ENCODE measurements at places on chromosomes 4 and X. TPM values are rescaled to one million over a fixed set of nuclear protein-coding genes. Genes with fewer than 3 reads are reported as not detected.

DNA sequence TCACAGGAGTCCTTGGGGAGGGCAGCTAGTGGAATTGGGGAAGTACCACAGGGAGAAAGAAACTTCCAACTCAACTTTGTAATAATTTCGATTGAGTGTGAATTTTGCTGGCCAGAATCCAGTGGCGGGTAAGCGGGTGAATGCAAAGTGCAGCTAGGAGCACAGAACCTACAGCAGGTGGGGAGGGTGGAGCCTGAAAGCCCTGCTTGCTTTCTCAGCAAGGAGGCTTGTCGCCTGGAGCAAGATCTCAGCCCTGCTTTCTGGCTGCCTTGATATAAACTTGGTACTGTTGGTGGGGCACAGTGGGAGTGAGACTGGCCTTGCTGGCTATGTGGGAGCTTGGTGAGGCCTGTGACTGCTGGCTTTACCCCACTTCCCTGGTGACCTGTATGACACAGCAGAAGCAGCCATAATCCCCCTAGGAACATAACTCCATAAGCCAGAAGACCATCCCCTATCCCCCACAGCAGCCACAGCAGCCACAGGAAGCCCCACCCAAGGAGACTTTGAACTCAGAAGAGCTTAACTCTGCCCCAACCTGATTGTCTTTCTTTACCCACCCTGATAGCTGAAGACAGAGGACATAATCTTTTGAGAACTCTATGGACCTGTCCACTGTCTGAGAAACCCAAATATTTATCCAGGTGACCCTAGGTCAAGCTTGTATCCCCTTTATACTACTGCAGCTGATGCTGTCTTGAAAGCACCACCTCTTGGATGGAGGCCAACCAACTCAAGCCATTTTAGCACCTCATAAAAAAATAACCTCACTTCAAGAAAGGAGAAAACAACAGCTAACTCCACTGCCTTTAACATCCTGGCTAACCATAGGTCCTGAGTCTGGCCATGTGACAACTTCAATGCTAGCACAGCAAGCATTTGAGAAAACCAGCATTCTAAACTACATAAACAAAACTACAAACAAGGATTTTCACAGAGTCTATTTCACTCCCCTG, 87.2 kb upstream of the PDE5A start:
- DNase-seq: no peak

- no peak for DNase-seq
Measured at GRCh38 chr4:71379126-71379525, 40.3 kb downstream of the SLC4A4 start.

- DNase-seq: no peak
Measured at GRCh38 chr4:5693871-5694270, 14.5 kb downstream of the EVC2 start.

Gene JAKMIP1
- 0.58 TPM for total RNA-seq

DNA sequence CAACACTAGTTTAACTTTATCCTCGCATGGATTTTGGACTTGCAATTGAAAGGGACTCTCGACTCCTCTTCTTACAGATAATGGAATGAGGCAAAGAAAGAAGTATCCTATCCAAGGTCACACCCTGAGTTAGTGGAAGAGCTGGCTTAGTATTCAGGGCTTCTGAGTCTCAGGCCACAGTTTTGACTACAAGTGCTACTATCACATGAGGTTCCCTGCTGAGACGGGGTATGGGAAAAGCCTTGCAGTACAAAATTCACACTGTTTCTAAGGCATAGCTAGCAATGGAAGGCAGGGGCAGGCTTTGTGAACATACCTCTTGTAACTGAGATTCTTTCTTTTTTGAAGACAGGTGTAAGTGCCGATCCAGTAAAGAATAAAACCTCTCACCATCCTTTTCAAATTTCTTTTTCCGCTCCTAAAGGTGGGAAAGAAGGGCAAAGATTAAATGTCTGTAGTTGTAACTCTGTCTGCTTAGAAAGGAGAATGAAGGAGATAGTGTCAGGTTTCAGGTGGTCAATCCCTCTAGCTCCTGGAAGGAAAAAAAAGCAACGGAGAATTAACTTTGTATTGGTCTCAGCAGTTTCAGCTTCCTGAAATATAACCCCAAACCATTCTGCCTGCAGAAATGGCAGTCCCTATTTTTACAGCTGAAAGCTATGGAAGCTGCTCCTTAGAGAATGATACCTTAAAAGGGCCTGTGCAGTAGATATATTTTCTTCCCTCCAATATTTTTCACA, 199.0 kb downstream of the OPHN1 start:
- DNase-seq: no peak

Gene SORCS2
- total RNA-seq: 10.8 TPM

Gene SPANXC
- not detected for total RNA-seq

Gene C4orf50
- total RNA-seq: 0.32 TPM

Gene COL4A6
- total RNA-seq: 39.0 TPM

Gene FRMPD4
- 0.85 TPM for total RNA-seq

- DNase-seq: no peak
Measured at GRCh38 chr4:72320223-72320948, 248.6 kb downstream of the ADAMTS3 start.

- DNase-seq: no peak
Measured at GRCh38 chrX:15194146-15194545, 75.7 kb downstream of the ASB9 start.

Gene BDH2
- total RNA-seq: 78.8 TPM

DNA sequence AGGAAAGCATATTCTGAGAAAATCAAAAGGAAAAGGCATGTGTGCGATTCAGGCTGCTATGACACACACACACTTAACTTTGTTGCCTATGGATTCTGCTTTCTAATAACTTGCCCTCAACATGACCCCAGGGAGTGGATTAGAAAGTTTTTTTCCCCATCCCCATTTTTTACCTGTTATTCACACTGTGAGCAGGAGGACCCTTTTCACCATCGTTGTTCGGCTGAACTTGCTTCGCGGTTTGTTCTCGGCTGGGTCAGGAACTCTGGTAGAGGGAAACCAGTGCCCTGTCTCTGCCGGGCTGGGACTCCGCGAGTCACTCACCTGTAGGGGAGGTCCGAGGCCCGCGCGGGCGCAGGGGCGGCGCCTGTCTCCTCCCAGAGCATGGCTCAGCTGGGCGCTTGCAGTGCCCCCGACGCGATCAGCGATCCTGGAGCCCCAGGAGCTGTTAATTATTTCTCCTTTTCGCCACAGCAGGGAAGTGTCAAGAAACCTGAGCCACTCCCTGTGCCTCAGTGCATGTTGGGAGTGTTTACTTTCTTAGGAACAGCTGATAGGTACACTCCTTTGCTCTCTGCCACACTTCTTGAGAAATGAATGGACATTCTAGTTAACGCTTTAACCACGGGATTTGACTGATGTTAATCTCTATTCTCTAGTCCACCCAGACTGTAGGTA, at the start of gene RASSF6:
Gene RASSF6, minus strand, starts transcription at position 322 of the 678 bp plus-strand sequence. CDS start 8,641 bp downstream, outside the sequence.
- peak; percentile 50 for DNase-seq

- DNase-seq: no peak
Measured at GRCh38 chr4:20194123-20195013, 57.3 kb upstream of the SLIT2 start.

DNA sequence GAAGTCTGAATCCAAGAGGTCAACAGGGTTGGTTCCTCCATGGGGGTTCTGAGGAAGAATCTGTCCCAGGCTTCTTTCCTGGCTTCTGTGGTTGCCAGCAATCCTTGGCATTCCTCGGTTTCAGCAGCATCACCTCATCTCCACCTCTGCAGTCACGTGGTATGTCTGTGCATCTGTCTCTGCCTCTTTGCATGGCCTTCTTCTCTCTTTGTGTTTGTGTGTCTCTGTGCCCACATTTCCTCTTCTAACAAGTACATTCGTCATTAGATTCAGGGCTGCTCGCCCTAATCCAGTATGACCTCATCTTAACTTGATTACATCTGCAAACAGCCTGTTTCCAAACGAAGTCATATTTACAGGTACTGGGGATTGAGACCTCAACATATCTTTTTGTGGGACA, 114.0 kb downstream of the BCOR start:
- no peak for DNase-seq

Gene MUC7
- total RNA-seq: not detected

DNA sequence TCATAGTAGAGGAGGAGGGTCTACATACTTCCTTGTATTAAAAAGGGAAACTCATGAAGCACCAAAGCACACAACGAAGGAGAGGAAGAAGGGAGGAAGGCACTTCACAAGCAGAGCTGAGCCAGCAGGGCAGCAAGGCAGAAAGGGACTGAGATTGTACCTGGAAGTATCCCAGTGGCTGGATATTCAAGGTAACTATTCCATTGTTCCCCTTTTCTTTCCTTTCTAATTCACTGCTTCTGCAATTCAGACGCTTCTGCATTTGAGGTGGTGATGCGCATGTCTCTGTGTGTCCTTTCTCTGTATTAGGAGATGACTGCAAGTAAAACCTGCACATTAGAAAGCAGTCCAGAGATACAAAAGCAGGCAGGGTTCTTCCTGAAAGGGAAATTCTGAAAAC, 54.9 kb downstream of the UBQLN2 start:
- no peak for DNase-seq

- no peak for DNase-seq
Measured at GRCh38 chr4:105236916-105237311, 90.2 kb downstream of the TET2 start.

DNA sequence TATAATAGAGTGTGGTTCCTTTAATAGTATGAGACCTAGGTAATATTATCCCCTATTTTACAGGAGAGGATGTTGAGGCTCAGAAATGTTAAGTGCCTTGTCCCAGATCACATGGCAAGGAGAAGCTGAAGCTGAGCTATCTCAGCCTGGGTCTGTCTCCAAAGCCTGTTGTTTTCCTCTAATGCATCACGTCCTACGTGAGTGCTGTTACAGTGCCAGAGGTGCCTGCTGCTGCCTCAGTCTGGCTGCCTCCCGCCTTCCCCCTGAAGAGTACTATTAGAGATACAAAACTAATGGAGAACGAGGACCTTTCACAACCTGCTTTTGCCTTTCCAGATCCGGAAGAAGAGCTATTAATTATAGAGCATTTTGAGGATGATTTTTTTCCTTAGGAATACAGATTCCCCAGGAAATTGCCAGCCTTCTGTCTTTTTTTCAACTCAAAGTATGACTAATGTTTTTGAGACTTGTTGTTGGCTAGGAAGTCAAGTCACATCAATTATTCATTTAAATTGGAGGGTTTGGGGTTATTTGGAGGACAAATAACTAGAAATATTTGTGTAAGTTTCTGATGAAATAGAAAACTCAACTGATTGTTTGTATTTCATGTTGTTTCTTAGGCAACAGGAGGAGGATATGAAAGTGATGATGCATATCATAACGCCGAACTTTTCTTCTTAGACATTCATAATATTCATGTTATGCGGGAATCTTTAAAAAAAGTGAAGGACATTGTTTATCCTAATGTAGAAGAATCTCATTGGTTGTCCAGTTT, 43.9 kb upstream of the MTMR1 start:
- DNase-seq: no peak

DNA sequence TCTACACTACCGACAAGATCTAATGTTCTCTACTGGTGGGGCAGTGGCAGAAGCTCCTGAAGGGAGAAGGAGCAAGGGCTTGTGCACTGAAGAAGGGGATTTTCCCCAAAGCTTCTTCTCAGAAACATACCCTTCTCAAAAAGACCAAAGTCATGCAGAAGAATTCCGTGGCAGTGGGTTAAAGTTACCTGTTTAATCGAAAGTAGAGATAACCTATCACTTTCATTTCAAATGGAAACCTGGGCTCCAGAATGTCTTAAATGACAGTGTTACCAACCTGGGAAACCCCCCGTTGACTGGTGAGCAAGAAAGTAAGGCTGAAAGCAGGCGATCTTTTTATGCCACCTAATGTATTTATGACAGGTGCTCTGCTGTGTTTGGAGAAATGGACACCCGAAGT, 92.5 kb upstream of the TEX13D start:
- no peak for DNase-seq

- no peak for DNase-seq
Measured at GRCh38 chrX:137428766-137429591, 136.9 kb upstream of the ZIC3 start.

- DNase-seq: peak; percentile 88
Measured at GRCh38 chr4:169619958-169620879, at the start of gene CLCN3. Gene CLCN3, plus strand, starts transcription at chr4:169620578. Its CDS starts 15,351 bp downstream, at chr4:169635929.
